ENCODE measurements at places on chromosomes 12 and 14.

DNA sequence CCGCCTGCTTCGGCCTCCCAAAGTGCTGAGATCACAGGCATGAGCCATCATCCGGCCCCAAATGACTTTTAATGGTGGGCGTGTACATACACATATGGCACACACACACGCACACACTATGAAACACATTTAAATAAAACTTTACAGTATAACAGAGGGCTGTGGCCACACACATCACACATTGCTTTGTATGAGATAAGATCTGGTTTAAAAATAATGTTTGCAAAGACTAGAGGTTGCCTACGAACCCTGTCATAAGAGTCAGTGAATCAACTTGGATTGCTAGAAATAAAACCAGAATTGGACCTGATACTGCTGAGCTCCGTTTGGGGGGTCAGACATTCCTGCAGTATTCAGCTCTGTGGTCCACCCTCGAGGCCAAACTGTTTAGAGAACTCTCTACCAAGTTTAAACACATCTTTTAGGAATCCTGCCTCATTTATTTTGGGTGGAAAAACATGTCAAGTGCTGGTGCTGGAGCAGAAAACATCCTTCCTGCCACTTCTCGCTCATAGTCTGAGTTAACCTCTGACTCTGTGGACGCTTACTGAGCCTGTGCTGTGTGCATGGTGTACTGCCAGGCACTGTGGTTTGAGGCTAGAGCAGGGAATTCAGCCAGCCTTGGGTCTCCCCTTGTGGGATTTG is 47.8 kb upstream of the EML1 start:
- no peak for DNase-seq

- no peak for DNase-seq
Measured at GRCh38 chr14:67863223-67863622, 43.6 kb downstream of the RAD51B start.

- DNase-seq, result no peak
Measured at GRCh38 chr14:24613241-24613640, 3.8 kb upstream of the GZMH start.

GRCh38 chr12:132583411-132583710 is 27.0 kb downstream of the LRCOL1 start:
- DNase-seq, result no peak

GRCh38 chr12:53564278-53564677 is 57.0 kb upstream of the NPFF start:
- no peak for DNase-seq

DNA sequence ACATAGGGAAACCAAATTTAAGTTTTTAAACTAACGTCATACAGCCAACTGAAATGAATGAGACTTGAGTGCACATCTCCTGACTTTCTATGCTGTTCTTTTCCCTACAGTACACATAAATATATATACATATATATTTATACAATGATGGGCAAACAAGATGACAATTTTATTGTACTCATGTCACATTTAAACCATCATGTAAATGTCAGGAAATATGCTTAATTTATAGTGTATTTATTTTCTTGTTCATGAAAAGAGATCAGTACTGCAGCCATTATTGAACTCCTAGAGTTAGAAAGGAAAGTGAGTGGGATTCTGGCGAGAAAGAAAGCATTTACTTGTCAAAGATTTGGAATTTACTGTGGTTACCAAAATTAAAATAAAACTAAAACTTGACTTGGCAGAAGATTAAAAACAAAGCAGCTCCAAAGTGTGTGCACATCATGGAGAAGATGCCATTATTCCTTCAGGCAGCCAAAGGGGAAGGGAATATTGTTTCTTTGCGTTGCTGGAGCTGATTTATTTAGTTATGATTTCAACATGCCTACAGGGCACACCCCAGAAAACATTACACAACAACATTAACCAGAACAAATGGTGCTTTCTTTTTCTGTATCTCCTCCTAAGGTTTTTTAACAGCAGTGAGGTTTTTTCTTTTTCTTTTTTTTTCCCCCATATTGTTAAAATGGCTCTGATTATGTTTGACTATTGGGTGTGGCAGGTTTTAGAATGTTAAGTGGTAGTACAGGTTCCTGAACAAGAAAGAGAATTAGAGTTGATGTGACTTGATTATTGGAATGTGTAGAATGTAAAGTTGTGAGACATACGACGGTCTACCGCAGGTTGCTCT is 144.6 kb downstream of the RAD51B start:
- DNase-seq, result no peak

GRCh38 chr14:93747560-93747959 is 40.7 kb downstream of the PRIMA1 start:
- DNase-seq, result no peak

DNA sequence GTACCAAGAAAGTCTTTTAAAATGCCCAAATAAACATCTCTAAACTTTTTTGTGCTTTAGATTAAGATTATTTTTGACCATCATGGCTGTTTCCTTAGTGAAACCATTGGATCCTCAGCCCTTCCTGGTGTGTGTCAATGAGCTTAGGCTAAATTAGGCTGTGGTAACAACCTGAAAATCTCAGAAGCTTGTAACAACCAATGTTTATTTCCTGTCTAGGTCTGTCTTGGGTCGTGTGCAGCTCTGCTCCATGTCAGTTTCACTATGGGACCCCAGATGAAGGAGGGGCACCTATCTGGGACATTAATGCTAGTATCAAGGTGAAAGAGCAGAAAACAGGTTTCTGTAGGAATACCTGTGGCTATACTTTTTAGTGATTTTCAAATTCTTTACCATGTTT is 49.9 kb downstream of the KCNMB4 start:
- no peak for DNase-seq

GRCh38 chr12:120892265-120892664 is 11.9 kb downstream of the SPPL3 start:
- DNase-seq, result no peak

GRCh38 chr14:99384450-99385417 is 95.9 kb downstream of the SETD3 start:
- DNase-seq, result no peak

All from activated CD4-positive, alpha-beta T cell treated with anti-CD3 and anti-CD28 coated beads for 48 hours (primary cell).